Ovary (tissue), 10 donors: ENCODE measurements at places on chromosomes 3 and 15. TPM values are rescaled to one million over a fixed set of nuclear protein-coding genes. Genes with fewer than 3 reads are reported as not detected.

Gene MITF
- total RNA-seq: 19.7 TPM

Gene ADGRG7
- not detected for total RNA-seq

DNA sequence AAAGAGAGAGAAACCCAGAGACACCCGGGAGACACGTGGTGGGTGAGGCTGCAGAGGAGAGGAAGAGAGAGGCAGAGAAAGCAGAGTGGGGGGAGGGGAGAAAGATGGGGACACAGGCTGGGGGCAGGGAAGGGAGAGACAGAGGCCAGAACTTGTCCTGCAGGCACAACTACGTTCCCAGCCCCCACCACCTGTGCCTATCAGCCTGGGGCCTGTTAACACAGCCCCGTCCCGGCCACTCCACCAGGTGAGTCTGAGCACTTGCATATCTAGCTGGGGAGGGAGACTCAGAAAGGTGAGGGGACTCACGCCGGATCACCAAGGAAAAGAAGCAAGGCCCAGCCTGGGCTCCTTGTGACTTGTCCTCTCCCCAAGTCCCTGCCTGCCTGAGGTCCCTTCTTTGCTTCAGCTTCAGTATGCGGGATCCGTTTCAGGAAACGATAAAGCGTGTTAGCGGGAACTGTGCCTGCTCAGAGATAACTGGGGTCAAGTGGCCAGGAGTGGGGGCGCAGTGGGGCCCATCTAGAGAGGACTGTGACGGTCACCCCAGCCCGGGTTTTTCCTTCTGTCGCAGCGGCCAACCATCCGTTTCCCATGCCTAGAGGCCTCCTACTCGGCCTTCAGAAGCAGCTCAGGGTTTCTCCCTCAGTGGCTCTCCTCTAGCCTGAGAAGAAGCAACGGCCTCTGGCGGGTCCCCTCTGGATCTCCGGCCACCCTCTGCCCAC lies 10.3 kb downstream of the LINGO1 start:
- H3K4me1 ChIP-seq: no peaks in the 10 kb centered on the region
- no peak for DNase-seq
- no peak overlapping the region for H3K27ac ChIP-seq
- H3K36me3 ChIP-seq: no peaks in the 10 kb centered on the region

- H3K27me3 ChIP-seq: no peaks in the 10 kb centered on the region
- no peak overlapping the region for H3K4me3 ChIP-seq
- no peak for DNase-seq
- no peaks in the 10 kb centered on the region for H3K36me3 ChIP-seq
- H3K27ac ChIP-seq: peak overlapping the region; percentile 92
Observed at GRCh38 chr3:139234491-139234890, 109.3 kb upstream of the MRPS22 start.

Gene SLC22A13
- not detected for total RNA-seq

Gene GATA2
- 6.5 TPM for total RNA-seq

DNA sequence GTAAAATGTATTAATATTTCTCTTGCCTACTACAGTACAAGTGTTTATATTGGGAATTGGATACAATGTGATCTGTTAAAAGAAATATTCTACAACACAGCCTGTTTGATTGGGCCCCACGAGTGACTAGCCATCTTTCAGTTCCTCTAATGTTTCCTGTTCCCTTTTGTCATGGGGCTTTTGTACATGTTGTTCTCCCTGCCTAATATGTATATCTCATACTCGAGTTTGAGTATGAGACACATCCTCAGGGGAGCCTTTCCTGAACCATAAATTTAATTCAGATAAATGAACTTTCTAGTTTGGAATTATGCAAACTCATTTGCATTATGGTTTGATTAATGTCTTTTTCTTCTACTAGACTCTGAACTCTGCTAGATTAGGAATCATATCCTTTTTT lies 65.5 kb downstream of the MEF2A start:
- no peaks in the 10 kb centered on the region for H3K4me1 ChIP-seq
- H3K27me3 ChIP-seq: no peaks in the 10 kb centered on the region
- DNase-seq: no peak
- H3K4me3 ChIP-seq: no peak overlapping the region
- H3K27ac ChIP-seq: no peak overlapping the region

DNA sequence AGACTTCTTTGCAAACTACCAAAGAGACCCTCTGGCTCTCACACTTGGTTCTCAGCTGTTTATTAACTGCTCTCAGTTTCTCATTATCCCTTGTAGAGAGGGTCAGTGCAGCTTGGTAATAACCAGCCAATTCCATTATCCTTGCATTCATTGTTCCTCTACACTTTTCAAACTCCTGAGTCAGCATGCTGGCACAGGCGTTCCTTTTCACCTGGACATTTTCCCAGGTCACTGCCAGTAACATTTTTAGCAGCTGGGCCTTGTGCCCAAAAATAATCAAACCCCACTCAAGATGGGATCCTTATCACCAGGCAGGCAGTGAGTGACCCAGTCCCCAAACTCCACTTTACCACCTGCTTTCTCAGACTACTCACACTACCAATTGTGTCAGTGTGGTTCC lies 4.8 kb upstream of the SUMF1 start:
- DNase-seq: no peak
- H3K4me1 ChIP-seq: no peaks in the 10 kb centered on the region
- H3K36me3 ChIP-seq: no peaks in the 10 kb centered on the region
- H3K27me3 ChIP-seq: no peaks in the 10 kb centered on the region
- no peak overlapping the region for H3K4me3 ChIP-seq

DNA sequence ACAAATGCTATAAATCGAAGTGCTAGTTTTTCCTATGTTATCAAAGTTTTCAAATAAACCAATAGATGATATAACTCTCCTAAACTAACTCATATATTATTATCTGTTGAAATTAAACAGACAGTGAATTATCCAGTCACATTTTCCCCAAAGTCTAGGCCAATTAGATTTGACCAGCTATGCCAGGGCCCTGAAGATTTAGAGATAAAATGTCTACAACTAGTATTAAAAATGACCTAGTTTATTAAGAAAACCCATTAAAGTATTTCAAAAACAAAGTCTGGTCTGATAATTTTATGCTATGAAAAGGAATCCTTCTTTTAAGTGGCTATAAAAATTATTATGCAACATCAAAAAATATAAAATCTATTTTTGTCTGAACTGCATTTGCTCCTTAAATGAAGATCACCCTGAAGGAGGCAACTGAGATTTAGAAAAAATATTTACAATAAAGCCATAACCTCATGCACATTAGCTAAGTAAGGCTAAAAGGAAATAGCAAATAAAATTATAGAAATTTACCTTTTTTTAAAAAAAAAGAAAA lies 83.4 kb upstream of the MEX3B start:
- no peak overlapping the region for H3K4me3 ChIP-seq
- no peak for DNase-seq
- H3K4me1 ChIP-seq: no peaks in the 10 kb centered on the region
- no peaks in the 10 kb centered on the region for H3K27me3 ChIP-seq
- no peaks in the 10 kb centered on the region for H3K36me3 ChIP-seq

DNA sequence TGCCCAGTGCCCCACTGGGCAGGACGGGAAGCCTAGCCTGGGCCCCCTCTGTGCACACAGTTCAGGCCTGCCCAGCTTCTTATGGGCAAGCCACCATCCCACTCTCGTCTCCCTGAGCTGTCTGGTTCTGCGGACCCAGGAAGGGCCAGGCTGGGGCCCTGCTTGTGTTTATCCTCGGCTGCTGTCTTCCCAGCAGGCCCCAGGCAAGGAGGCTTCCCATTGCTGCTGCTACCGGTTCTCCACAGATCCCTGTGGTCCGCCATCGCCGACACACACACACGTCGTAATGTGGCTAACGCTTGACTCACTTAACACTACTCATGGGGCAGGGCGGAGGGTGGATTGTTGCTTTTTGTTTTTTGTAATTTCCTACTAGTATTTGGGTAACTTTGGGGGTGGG lies 52.4 kb upstream of the SLC6A1 start:
- H3K4me3 ChIP-seq: no peak overlapping the region
- no peaks in the 10 kb centered on the region for H3K4me1 ChIP-seq
- DNase-seq: no peak
- H3K27me3 ChIP-seq: no peaks in the 10 kb centered on the region
- H3K36me3 ChIP-seq: no peaks in the 10 kb centered on the region

Gene VIPR1
- 0.50 TPM for total RNA-seq

Gene SAMD7
- not detected for total RNA-seq

Gene AMOTL2
- total RNA-seq: 44.8 TPM

GRCh38 chr3:190094160-190094718 lies 26.5 kb downstream of the P3H2 start:
- no peaks in the 10 kb centered on the region for H3K36me3 ChIP-seq
- no peaks in the 10 kb centered on the region for H3K27me3 ChIP-seq
- DNase-seq: peak; percentile 37
- peaks cover 15% of the 10 kb centered on the region for H3K4me1 ChIP-seq
- H3K27ac ChIP-seq: peak overlapping the region; percentile 49
- H3K4me3 ChIP-seq: no peak overlapping the region

DNA sequence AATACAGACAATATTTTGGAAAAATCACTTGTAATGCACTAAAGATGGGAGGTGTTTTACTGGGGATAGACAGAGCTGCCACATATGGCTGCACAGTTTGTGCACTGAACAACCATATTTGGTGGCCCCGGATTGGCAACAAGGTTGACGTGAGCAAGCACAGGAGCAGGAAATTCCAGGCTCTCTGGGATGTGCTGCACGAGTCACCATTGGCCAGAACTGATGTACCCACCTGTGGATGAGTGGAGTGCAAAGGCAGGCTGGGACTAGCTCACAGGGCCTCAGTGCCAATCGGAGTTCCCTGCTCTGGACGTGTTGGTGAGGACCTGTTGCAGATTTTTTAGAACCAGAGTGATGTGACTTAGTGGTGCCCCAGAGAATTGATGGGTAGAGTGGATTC lies 42.0 kb upstream of the SCAANT1 start:
- H3K4me3 ChIP-seq: no peak overlapping the region
- H3K27ac ChIP-seq: no peak overlapping the region
- no peaks in the 10 kb centered on the region for H3K4me1 ChIP-seq

Gene ENTPD3
- 1.3 TPM for total RNA-seq

Gene GP9
- not detected for total RNA-seq

GRCh38 chr3:196553551-196553950 lies 14.8 kb downstream of the WDR53 start:
- H3K27ac ChIP-seq: no peak overlapping the region
- no peaks in the 10 kb centered on the region for H3K27me3 ChIP-seq
- no peak overlapping the region for H3K4me3 ChIP-seq
- H3K36me3 ChIP-seq: no peaks in the 10 kb centered on the region
- no peak for DNase-seq
- no peaks in the 10 kb centered on the region for H3K4me1 ChIP-seq

DNA sequence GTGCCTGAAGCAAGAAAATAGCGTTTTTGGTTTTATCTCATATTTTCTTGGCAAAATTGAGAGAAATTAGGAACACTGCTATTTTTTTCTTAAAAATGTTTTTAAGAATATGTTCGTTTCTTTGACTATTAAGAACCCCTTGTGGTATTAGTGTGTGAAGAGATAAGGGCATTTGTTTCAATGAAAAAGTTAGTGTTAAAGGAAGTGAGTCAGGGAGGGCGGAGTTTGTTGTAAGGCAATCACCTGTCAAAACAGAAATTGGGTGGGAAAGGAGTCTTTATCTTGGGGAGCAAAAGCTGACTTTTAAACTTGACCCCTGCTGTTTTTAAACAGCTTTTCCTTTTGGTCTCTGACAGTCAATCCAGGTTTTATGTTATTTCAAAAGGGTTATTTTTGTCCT lies 4.2 kb downstream of the RAP2B start:
- no peaks in the 10 kb centered on the region for H3K36me3 ChIP-seq
- no peak overlapping the region for H3K27ac ChIP-seq
- no peaks in the 10 kb centered on the region for H3K27me3 ChIP-seq

GRCh38 chr3:13935494-13936094 lies 55.7 kb upstream of the WNT7A start:
- H3K27ac ChIP-seq: no peak overlapping the region
- H3K4me3 ChIP-seq: no peak overlapping the region
- peaks cover 4% of the 10 kb centered on the region for H3K4me1 ChIP-seq
- H3K27me3 ChIP-seq: no peaks in the 10 kb centered on the region
- no peak for DNase-seq

DNA sequence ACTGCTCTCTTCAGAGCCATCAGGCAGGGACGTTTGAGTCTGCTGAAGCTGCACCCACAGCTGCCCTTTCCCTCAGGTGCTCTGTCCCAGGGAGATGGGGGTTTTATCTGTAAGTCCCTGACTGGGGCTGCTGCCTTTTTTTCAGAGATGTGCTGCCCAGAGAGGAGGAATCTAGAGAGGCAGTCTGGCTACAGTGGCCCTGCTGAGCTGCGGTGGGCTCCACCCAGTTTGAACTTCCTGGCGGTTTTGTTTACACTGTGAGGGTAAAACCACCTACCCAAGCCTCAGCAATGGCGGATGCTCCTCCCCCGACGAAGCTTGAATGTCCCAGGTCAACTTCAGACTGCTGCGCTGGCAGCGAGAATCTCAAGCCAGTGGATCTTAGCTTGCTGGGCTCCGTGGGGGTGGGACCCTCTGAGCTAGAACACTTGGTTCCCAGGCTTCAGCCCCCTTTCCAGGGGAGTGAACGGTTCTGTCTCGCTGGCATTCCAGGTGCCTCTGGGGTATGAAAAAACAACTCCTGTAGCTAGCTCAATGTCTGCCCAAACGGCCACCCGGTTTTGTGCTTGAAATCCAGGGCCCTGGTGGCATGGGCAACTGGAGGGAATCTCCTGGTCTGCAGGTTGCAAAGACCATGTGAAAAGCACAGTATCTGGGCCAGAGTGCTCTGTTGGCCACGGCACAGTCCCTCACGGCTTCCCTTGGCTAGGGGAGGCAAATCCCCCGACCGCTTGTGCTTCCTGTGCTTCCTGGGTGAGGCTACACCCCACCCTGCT lies 21.1 kb upstream of the ST6GAL1 start:
- no peak overlapping the region for H3K4me3 ChIP-seq
- H3K27ac ChIP-seq: no peak overlapping the region
- H3K36me3 ChIP-seq: no peaks in the 10 kb centered on the region

DNA sequence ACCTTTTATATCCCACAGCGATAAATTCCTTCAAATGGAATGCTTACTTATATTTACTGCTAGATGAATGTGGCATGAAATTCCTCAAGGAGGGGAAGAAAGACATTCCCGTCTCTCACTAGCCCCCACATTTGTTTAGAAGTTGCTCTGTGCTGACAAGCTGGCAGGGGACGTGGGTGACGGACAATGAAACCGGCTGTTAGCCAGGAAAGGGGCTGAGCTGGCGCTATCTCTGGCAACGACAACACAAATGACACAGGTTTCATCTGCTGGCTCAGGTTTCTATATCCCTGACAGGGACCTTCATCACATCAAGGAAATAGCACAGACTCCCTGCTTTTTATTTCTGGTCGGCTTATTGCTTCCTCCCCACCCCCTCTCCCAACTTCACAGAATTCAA lies 15.8 kb downstream of the RUVBL1 start:
- H3K4me3 ChIP-seq: no peak overlapping the region
- no peak for DNase-seq
- no peaks in the 10 kb centered on the region for H3K36me3 ChIP-seq
- H3K4me1 ChIP-seq: no peaks in the 10 kb centered on the region

- no peak overlapping the region for H3K27ac ChIP-seq
- H3K27me3 ChIP-seq: no peaks in the 10 kb centered on the region
- no peaks in the 10 kb centered on the region for H3K36me3 ChIP-seq
Observed at GRCh38 chr3:36954452-36955134, 9.7 kb upstream of the TRANK1 start.

DNA sequence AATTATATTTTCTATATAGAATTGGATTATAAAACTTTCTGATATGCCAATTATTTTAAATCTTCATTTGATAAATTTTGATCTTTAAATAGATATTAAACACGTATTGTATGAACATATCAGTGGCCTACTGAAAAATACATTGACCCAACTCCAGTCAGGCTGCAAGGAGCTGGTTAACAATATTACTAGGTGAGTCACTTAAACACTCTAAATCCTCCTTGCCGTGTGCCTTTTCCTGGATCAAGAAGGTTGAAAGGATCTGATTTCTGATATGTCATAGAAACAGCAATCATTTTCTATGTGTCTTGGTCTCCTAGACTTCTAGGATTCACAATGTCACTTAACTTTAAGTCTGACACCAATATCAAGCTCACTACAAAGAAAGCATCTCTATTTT lies 123.2 kb downstream of the TP63 start:
- no peak overlapping the region for H3K27ac ChIP-seq
- H3K36me3 ChIP-seq: no peaks in the 10 kb centered on the region
- no peaks in the 10 kb centered on the region for H3K4me1 ChIP-seq
- no peaks in the 10 kb centered on the region for H3K27me3 ChIP-seq
